ENCODE measurements at places on chromosomes 7 and 10.

- DNase-seq = no peak
These were observed 89.8 kb upstream of the NPVF start for GRCh38 chr7:25318047-25318446.

- DNase-seq = no peak
These were observed 208.6 kb upstream of the CCDC6 start for GRCh38 chr10:60114765-60115586.

DNA sequence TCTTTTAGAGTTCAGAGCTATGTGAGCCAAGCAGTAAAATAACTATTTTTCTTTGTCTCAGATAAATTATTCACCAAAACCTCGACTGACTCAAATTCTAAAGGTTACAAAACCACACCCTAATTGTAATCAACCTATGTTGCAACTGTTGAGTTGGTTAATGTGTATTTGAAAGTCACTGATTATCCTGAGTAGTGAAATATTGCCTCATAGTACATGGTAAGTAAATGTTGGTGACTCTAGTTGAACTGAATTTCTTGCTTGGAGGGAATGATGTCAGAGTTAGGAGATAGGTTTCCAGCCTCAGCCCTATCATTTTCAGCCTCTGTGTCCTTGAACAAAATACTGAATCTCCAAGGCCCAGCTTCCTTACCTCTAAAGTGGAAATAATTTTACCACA, 3.0 kb upstream of the CYP2C18 start:
- no peak for DNase-seq

GRCh38 chr7:70188901-70189650, 590.8 kb downstream of the AUTS2 start:
- no peak for DNase-seq

DNA sequence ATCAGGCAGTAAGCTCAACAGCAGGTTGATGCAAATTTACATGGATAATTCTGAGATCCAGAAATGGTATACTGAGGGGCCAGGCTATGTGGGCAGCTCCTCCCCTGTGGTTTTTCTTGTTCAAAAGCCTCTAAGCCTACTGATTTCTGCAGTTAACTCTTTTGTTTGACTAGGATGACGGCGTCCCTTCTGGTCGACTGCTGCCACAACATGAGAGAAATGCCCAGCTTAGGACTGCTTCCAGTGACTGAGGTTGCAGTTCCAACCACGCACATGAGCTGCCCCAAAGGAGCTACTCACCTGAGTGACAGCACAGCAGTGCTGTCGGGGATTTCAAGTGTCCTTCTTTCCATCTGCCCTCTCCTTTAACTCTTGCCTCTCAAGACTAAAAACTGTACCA, 973.0 kb upstream of the GHITM start:
- no peak for DNase-seq

GRCh38 chr10:103916254-103916653, 1.7 kb downstream of the STN1 start:
- no peak for DNase-seq

Data from activated CD4-positive, alpha-beta memory T cell treated with anti-CD3 and anti-CD28 coated beads for 36 hours (primary cell).